Activated CD4-positive, alpha-beta T cell treated with anti-CD3 and anti-CD28 coated beads for 24 hours (primary cell): ENCODE measurements at places on chromosomes 4 and X.

GRCh38 chr4:183552274-183553146 is 47.7 kb downstream of the ING2 start:
- no peak for DNase-seq

- no peak for DNase-seq
These were observed 18.4 kb upstream of the CTSO start for GRCh38 chr4:155972098-155972497.

GRCh38 chr4:18318682-18319388 is 297.3 kb upstream of the LCORL start:
- no peak for DNase-seq

DNA sequence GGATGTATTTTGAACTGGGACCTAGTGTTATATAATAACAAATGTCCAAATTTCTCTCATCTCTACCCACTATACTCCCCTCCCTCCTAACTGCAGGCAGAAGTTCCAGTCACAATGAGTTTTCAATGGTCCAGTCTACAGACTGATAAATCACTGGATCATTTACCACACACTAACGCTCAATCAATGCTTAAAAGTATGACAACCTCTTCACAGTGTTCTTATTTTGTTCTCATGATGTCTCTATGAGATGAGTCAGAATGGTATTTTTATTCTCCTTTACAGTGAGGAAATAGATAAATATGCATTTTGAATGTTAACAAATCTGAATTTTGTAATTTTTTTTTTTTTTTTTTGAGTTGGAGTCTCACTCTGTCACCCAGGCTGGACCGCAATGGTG is 83.7 kb upstream of the ETNPPL start:
- no peak for DNase-seq

GRCh38 chrX:46912603-46913491 is 626 bp downstream of the JADE3 start:
- DNase-seq: no peak

DNA sequence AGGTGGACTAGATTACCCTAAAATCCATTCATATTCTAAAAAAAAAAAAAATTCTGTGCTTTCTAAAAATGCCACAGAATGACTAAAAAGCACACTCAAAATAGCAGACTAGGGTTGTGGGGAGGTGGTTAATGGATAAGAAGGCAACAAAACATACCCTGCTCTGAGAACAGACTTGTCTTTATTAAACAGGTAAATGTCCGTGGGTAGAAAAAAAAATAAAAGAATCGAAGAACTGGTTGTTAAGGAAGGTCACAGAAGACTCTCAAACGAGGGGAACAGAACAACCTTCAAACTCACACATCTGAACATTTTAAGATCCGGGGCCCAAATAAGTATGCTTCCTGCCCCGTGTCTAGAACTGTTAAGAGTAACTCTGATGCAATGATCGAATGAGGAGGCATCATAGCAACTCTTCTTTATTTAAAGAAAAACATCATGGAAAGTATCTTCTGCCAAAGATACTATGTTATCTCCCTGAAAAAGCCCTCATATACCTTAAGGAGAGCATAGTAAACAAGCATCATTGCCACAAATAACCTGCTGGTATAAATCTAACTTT is 68.4 kb downstream of the ELF2 start:
- DNase-seq: no peak

DNA sequence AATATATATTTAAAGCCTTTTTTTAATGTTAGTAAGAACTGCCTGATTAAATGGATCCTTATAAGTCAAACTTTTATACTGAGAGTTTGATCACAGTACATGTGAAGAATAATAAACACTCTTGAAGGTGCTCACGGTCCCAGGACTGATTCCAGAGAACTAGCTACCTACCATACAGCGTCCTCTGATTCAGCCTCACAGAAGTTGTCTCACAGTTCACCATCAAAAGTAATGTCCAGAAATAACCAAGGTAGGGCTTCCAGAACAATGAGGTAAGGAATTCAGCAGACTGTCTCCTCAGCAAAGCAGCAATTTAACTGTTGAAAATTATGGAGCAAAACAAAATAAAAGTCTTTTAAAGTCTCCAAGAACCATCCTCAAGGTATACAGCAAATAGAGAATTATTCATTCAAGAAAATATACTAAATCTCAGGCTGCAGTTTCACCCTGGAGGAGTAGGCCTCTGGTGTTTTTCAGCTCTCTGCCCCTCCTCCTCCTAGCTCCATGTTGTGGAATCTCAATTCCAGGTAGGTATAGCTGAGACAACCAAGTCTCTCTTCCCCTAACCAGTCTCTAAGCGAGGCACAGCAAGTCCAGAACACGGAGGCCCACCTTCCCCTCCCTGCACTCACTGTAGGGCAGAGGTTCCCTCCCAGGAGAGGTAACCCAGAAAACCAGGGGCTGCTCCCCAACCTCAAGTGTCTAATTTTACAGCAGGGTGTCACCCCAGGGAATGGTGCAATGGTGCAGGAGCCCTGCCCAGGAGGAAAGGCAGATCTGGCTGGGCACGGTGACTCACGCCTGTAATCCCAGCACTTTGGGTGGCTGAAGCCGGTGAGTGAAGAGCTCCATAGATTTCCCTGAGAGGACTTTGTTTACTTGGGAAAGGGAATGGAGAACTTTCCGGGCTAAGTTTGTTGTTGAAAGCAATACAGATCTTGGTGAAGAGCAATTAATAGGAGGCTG is 28.6 kb downstream of the FAM241A start:
- no peak for DNase-seq

- DNase-seq: no peak
These were observed 61.7 kb upstream of the ATXN3L start for GRCh38 chrX:13381514-13381913.

GRCh38 chr4:107083-107443 is 17.2 kb upstream of the ZNF718 start:
- DNase-seq: no peak

- DNase-seq: no peak
These were observed 36.6 kb downstream of the CHST7 start for GRCh38 chrX:46610070-46610658.

DNA sequence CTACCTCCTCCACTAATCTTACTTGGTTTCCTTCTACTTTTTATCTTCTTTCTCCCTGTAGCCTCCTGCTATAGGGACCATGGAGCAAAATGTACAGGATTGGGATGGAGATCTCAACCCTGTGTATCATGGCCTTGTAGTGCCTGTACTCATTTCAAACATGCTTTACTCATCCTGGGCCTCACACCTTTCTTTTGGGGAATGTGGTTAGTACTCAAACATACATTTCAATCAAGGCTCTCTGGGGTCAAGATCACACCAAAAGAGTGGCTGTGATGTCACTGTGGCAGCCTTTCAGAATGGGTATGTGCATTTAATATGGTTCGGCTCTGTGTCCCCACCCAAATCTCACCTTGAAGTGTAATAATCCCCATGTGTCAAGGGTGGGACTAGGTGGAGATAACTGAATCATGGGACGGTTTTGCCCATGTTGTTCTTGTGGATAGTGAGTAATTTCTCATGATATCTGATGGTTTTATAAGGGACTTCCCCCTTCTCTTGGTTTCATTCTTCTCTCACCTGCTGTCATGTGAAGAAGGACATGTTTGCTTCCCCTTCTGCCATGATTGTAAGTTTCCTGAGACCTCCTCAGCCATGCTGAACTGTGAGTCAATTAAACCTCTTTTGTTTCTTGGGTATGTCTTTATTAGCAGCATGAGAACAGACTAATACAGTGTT is 205.1 kb downstream of the RASL11B start:
- no peak for DNase-seq

DNA sequence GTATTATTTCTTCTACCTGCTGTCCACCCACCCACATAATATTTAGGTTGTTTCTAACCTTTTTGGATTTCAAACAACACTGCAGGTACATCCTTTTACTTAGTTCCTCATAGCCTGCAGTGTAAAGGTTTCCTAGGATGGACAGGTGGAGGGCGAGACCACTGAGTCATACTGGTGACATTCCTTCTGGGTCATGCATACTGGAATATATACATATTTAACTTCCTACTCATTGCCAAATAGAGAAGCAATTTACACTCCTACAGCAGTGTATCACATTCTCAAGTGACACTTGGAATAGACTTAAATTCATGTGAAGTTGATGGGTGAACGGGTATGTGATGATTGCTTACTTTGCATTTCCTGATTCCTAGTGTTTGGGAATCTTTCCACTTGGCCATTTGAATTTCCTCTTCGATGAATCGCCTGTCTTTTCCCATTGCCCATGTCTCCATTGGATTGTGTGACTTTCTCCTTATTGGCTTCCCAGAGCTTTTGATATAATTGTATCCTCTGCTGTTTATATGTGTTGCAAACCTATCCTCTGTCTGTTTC is 8.2 kb upstream of the PPP2R2C start:
- no peak for DNase-seq

DNA sequence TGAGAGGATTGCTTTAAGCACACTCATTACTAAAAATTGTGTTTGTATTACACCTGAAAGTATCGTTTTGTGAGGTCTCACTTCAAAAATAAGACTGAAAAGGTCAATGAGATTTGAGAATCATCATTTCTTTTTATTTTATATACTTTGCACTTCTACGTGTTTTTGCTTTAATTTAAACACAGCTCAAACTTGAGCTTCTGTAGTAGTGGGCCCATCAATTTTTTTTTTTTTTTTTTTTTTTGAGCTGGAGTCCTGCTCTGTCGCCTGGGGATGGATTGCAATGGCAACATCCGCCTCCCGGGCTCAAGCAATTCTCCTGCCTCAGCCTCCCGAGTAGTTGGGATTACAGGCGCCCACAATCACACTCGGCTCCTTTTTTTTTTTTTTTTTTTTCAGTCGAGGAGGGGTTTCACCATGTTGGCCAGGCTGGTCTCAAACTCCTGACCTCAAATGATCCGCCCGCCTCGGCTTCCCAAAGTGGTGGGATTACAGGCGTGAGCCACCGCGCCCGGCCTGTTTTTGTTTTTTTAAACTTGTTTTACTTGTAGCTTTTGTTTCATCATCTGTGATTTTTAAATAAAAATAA is 1.5 kb downstream of the GSTCD start:
- no peak for DNase-seq

- no peak for DNase-seq
These were observed 11.1 kb downstream of the APEX2 start for GRCh38 chrX:55011294-55011693.

GRCh38 chr4:77197831-77198230 is 40.8 kb downstream of the CCNG2 start:
- DNase-seq: no peak
